ENCODE measurements at places on chromosomes 2 and 18.
A peak's percentile ranks its signal among the peaks of the same experiment; 100 is the strongest.

- DNase-seq: no peak
These were observed 601.2 kb upstream of the ZNF804A start for GRCh38 chr2:183996825-183997793.

GRCh38 chr18:2998644-2999043, 14.3 kb downstream of the LPIN2 start:
- no peak for DNase-seq

GRCh38 chr2:46970334-46971288, 55.0 kb upstream of the MCFD2 start:
- DNase-seq: no peak

GRCh38 chr18:76494231-76495005, 624 bp downstream of the ZNF516 start:
- DNase-seq: peak; percentile 6

DNA sequence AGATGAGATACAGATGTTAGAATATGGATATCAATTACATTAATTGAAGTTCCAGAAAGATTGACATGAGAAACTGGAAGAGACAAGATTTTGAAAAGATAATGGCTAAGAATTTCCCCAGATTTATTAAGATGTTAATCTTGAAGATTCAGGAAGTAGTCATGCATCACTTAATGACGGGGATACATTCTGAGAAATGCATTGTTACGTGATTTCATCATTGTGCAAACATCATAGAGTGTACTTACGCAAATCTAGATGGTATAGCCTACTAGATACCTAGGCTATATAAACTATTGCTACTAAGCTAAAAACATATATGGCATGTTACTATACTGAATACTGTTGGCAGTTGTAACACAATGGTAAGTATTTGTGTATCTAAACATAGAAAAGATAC, 6.8 kb upstream of the CHMP3 start:
- DNase-seq: no peak

DNA sequence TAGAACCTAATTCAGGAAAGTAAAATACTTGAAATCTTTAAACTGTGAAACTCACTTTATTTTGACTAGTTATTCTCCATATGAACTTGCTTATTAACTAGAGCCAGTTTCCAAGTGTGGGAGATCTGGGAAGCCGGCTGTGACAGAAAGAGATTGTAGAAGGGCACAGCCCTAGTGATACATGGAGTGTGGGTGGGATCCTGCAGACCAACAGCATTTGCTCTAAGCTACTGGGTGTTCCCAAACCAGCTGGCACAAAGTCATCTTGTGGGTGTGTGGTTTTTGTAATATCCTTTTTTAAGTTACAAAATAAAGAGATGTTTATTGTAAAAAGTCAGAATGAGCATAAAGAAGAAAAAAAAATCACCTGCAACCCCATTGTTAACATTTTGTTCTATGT, 3.4 kb downstream of the DUSP19 start:
- no peak for DNase-seq

DNA sequence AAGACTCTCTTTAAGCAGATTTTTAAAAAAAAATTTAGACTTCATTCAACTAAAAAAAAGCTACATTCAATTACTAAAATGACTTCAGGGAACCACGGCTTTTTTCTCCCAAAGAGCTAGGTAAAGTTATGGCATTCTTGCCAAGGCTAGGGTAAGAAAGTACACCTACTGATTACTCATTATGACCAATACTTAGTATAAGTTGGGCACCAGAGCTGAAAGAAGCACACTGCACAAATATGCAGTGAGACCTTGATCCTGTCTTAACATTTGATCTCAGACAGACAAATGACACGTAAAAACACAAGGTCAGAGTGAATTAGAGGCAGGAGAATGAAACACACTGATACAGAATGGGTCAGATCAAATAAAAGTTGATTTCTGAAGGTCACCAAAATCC, 88.7 kb downstream of the THADA start:
- DNase-seq: no peak

- no peak for DNase-seq
These were observed 279.6 kb upstream of the ID2 start for GRCh38 chr2:8402222-8402621.

- no peak for DNase-seq
These were observed 9.0 kb downstream of the METTL21A start for GRCh38 chr2:207616185-207616584.

GRCh38 chr2:5894355-5894754, 202.2 kb downstream of the SOX11 start:
- DNase-seq: no peak

DNA sequence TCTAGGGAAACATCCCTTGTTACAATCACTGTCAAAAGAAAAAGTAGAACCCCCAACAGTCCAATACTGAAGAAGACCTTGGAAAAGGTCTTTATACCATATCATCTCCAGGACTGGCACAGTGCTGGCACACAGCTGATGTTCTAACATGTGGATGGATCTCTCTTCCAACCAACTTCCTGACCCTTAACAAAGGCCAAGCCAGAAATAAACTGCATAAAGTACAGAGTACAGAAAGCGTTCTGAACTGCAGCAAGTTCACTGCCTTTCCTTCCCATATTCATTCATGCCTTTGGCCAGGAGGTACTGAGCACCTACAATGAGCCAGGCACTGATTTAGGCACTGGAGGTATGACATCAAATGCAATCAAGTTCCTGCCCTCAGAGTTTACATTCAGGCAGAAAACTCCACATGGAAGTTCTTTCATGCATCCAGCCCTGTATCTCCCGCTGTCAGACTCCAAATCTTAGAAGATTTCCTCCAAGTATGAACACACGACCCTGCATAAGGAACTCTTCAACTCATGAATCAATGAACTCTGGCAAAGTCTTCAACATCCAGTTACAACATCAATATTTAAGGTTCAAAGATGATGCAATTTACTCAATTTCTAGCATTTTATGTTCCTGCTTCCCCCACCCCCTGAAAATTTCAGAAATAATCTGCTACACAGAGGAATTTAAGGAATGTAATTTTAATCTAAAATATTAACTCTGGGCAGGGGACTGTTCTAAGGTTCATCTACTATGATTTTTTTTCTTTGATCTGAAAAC, 33.8 kb downstream of the ACVR1 start:
- no peak for DNase-seq

GRCh38 chr2:145593991-145594614, 1074.2 kb upstream of the ZEB2 start:
- DNase-seq: no peak

DNA sequence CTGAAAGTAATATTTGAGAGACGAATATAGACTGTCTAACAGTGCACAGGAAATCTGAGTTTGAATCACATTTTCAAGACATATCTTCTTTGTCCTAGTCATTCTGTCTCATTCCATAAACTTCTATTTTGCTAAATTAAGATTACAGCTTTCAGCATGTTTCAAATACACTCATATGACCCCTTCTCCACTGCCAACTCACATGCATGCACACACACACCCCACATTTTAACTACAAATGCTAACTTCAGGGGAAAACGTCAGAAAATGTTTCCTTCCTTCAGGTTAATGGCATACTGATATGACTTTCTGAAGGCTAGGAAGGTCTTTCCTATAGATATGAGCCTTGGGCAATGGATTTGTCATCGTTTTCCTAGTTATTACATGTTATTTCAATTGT, 373.7 kb downstream of the RBM43 start:
- DNase-seq: no peak

DNA sequence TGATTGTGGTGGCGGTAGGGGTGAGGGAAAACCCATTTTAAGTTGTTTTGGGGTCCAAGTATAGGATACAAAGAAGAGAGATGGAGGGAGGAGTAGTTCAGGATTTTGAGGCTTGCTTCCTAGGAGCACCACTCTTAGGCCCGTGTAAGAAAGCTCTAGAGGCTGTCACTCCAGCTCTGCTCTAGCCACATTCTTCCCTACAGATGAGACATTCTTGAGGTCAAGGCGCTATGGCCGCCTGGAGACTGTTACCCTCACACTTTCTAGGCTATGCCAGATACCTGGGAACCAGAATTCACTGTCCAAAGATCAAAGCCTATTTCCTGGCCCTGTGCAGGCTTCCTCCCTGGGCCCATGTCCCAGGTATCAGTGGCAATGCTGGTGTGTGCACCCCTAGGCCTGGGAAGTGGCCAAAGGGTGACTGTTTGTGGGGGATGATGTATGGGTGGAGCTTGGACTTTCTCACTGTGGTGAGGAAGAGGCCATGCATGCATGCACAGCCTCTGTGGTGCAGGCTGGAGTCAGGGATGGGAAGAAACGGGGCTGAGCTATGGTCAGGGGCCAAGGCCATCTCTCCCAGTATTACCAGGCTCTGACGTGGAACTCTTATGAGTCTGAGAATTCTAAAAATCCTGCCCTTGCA, 7.0 kb upstream of the TTL start:
- no peak for DNase-seq

DNA sequence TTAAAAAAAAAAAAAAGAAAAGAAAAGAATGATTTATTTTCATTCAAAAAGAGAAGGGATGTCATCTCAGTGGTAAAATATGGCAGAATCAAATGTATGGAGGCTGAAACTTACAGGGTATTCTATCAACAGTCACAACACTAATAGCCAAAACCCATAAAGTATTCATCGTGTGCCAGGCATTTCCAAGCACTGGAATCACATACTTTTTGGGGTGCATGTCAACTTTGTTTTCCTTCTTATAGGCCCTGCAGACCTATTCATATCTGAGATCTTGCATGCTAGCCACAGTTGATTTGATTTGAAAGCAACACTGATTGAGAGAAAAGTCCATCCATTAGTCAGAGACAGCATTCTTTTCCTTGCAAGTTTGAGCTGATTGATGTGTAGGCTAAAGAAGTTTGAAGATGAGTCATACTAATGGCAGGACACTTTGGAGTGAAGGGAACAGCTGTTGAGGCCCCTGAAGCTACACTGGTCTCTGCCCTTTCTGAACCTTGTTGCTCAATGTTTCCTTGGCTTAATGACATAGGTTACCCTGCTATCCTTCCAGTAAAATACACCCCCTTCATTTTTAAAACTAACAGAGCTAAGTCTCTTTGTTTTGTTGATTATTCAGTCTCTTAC, 22.0 kb downstream of the KATNAL2 start:
- DNase-seq: no peak

GRCh38 chr2:131040661-131041401, 52.4 kb downstream of the FAM168B start:
- no peak for DNase-seq

DNA sequence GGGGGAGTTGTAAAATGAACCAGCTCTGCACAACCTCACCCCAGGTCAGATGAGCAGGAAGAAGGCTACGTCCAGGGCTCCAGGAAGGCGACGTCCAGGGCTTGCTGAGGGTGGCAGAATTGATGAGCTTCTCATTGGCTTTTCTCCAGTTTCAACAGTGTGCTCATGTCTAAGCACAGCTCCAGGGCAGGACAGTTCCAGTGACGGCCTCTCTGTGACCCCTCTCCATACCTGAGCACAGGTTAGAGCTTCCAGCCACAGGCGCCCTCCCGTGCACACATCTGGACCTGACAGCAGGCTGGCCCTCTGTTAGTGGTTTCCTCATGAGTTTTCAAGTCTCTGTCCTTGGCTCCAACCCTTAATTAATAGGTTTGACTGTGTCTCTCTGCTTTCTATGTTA, 327.6 kb downstream of the ZNF516 start:
- DNase-seq: no peak

DNA sequence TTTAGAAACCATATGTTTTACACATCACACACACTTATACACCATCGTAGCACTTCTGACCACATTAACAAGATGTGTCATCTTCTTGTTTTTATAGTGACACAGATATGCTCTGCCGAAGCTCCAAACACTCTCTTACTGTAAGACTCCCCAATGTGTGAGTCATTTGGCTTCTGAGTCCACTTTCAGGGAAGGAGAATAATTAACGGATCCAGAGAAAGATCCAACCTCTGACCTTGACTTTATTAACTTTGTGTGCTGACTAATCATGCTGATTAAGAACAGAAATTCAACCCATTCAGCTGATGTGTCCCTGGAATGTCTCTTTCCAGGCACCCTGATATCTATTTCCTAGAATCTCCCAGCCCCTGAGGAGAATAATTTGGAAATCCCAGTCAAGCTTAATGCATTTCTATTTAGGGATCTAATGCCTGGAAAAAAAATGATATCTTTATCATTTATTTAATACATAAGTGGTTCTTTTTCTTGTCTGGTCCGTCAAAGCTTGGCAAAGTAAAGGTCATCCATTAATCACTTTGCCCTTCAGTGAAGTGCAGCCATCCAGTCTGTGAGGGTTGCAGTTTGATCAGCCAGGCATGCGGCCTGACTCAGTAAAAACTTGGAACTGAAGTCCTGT, 615.8 kb upstream of the SYT4 start:
- no peak for DNase-seq

DNA sequence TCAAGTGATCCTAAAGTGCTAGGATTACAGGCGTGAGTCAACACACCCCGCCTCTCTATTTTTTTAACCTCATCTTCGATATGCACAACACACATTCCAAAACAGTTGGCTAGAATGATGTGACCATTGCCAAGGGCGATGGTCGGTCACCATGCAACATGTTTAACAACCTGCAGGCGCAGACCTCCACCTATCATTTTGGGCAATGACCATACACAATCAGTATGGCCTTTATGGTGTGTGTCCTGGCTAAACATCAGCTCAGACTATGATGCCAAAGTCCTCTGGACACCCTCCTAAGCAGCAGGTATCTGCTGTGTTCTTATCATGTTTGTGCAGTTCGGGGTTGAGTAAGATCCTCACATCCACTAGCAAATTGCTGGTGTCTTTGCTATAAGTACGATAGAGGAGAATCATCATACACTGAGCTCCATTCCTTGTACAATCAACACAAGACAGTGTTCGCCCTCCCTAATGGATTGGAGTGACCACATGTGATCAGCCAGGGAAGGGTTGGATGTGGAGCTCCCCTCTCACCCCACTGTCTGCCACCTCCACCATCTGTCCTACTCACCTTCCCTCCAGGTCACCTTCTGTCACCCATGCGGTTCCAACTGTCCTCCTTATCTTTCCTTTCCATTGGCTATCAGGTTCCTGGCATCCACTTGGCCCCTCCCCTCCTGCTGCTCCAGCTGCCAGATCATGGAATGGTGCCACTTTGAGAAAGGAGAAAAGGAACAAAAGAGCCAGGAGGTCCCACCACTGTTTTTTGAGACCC, 7.9 kb upstream of the RNF152 start:
- DNase-seq: no peak

DNA sequence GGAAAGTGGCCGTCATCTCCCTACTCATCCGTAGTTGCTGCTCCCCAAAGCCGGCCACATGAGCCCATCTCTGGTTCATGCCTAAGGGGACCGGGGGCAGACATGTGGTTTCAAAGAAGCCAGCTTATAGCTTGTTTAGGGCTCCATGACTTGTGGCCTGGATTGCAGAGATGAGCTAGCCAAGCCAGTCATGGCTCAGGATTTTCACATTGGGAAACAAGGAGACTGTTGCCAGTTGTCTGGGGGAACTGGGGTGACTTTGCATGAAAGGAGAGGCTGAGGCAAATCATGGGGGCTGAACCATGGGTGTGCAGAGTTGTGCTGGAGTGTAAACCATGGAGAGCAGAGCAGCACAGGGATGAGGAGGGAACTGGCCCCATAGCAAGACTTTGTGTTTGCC, 183.0 kb upstream of the APCDD1 start:
- no peak for DNase-seq

- no peak for DNase-seq
These were observed 478.1 kb upstream of the MAP2 start for GRCh38 chr2:208945719-208946256.
